Activated CD4-positive, alpha-beta T cell treated with anti-CD3 and anti-CD28 coated beads for 1 hour (primary cell): ENCODE measurements at places on chromosomes 7 and 10.

DNA sequence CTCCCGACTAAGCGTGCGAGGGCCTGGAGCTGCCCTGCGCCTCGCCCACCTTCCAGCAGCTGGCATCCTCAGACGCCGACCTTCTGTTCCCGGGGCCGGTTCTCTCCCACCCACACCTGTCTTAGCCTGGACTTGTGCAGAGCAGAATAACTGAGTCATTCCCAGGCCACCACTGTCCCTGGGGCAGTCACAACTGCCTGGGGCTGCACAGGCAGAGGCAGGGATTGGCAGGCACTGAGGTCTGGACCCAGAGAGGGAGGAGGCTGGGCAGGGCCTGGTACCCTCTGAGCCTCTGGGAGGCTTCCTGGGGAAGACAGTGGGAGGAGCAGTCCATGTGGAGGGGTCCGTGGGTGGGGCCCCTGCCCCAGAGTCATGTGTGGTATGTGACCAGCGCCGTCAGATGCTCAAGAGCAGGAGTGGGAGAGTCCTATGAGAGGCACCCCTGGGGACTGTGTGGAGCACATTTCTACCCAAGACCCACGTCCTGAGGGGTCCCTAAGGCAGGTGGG is 74.3 kb downstream of the NKX6-2 start:
- DNase-seq, result no peak

- DNase-seq, result no peak
Measured at GRCh38 chr7:23372611-23373010, 73.5 kb downstream of the MALSU1 start.

GRCh38 chr7:29342761-29343160 is 148.2 kb downstream of the CHN2 start:
- no peak for DNase-seq

DNA sequence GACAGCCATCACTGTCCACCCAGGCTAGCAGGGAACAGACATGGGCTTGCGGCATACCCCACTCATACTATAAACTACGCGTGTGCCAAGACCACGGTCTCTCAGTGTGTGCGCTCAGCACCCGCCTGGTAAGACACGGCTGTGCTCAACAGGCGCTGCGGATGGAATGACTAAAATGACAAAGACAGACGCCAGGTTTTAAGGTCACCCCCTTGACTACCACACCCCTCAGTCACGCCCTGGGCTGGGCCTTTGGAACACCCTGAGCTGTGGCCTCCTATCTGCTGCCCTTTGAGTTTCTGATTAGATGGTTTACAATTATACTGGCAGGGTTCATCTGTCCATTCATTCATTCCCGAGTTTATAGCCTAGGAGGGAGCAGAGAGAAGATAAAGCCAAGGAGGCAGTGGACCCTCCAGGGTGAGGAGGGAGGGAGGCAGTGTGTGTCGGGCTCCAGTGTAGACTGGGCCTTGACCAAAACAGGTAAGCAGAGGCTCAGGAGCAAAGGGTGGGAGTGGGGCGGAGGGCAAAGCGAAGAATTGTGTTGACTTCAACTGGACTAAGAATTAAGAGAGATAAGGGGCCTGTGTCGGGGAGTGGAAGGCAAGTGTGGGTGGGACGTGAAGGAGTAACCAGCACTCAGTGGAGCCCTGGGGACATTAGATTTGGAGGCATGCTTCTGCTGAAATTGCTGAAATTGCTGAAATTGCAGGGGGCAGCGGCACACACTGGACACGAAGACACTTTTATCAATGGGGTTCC is 35.0 kb downstream of the TNS3 start:
- no peak for DNase-seq

DNA sequence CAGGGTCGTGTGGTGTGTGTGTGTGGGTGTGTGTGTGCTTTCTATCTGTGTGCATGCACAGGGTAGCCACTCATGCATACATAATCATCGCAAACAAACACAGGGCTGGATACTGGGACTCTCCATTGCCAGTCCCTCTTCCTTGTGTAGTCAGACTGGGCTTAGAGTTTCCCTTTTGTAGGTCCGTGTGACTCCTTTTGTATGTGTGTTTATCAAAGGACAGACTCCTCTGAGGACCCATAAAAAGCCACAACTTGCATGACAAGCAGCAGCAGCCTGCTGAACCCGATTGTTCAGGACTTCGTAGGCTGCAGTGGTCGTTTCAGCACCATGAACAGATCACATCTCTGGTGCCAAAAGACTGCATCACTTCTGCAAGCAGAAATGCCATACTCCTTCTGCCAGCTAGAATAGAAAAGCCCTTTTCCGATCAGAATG is 895 bp downstream of the VSTM2A start:
- no peak for DNase-seq

DNA sequence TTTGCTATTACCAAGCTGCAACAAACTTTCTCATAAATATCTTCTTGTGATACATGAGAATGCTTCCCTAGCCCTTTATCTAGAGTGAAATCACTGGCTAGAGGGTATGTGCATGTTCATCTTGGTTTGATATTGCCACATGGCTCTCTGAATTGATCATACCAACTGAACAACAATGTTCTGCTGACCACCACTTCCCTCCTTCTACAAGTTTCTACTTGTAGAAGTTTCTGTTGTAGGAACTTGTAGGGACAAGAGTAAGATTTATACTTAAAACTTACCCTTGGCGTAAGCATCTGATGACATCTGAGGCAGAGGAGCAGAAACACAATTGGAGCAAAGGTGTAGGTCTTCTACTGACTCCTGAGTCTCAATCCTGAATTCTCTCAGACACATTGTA is 86.3 kb upstream of the FAM13C start:
- no peak for DNase-seq

DNA sequence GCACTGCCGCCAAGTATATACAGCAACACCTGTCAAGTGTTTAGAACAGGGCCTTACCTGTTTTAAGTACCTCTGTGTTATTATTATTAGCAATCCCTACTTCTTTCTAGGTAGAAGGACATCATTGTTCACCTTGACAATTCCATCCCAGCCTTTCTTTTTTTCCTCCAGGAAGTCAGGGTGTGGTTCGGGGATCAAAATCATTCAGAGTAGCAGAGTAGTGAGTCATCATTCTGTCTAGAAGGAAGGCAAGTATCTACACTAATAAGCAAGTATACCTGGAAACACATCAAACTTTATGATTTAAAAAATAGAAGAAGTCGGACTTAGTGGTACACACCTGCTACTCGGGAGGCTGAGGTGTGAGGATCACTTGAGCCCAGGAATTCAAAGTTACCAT is 25.5 kb upstream of the CAPZA2 start:
- no peak for DNase-seq

DNA sequence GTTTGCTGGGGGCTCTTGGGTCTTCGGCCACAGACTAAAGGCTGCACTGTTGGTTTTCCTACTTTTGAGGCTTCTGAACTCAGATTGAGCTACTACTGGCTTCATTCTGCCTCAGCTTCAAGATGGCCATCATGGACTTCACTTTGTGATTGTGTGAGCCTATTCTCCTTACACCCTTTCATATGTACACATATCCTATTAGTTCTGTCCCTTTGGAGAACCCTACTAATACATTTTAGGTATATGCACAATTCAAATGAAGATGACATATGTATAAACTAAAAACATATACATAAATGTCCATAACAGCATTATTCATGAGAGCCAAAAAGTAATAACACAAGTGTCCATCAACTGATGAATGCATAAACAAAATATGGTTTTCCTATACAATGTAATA is 75.7 kb downstream of the GPR37 start:
- no peak for DNase-seq

DNA sequence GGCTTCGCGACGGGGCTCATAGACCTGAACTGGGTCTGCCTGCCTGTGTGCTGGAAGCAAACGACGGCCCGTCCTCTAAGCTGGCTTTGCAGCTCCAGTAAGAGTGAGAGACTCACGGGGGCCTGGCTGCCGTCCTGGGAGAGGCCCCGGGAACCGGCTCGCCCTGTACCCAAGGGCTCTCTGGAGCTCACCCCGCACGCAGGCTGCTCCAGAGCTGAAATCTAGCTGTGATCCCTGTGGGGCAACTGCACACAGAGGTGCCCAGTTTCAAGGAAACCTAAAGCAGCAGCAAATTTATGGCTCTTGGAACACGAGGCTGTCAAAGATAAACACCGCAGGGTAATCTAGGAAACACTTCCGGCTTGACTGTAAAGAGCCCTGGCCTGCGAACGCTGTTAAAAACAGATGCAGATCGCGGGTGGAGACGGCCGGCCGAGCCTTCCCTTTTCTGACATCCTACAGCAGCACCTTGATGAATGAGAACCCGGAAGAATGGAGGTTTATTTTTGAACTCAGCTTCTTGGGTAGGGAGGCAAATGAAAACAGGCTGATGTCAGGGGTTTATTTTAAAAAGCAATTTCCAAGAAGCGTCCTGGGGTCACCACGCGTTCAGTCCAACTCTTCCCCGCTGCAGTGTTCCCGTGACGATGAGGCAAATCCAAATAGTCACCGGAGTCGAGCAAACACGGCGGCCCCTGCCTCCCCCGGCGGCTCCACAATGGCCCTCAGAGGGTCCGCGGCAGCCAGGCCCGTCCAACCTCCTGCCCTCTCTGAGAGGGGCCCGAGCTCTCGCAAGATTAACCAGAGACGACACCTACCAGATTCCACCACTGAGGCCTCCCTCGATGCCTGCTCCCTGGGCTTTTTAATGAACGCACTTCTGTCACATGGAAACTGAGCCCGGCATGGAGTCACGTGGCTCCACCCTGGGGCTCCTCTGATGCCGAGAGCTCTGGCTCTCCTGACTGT is 29.6 kb downstream of the AMZ1 start:
- no peak for DNase-seq

- no peak for DNase-seq
Measured at GRCh38 chr7:77447616-77448015, 31.5 kb upstream of the GSAP start.

- no peak for DNase-seq
Measured at GRCh38 chr7:35900651-35901050, 99.8 kb downstream of the SEPTIN7 start.

- DNase-seq, result no peak
Measured at GRCh38 chr7:37186753-37187152, 261.9 kb downstream of the ELMO1 start.

DNA sequence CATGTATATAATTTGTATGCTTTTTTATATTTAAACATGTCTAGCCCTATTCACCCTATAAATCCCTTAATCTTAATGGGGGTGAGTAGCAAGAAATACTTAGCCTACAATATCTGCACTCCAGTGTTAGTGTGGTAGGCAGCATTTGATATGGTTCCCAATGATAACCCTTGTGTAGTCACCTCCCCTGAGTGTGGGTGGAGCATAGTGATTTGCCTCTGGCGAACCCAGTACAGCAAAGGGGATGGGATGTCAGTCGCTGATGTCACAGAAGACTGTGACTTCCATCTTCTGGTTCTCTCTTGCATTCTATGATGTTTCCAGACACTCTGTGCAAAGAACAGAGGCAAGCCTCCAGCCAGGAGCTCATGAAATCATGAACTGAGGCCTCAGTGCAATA is 211.2 kb downstream of the CRPPA start:
- DNase-seq, result no peak

DNA sequence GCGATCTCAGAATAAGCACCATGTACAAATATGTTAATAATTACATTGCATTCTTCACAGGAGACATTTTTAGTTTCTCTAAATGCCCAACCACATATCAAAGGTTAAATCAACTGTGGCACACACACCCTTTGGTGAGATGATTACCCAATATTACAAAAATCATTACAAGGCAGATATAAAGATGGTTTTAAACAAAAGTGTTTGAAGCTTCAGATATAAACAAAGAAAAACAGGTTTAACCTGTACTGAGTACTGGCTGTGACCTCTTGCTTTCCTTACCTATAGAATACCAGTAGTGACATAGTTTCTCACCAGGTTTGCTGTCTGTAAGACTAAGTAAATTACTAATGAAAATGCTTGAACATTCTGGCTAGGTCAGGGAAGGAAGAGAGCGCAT is 360.0 kb upstream of the IGFBP3 start:
- no peak for DNase-seq

GRCh38 chr7:27910326-27910725 is 170.4 kb downstream of the TAX1BP1 start:
- DNase-seq, result no peak

GRCh38 chr10:84850826-84851225 is 522.4 kb downstream of the CCSER2 start:
- no peak for DNase-seq

- no peak for DNase-seq
Measured at GRCh38 chr7:80858141-80858903, 60.5 kb downstream of the SEMA3C start.

- no peak for DNase-seq
Measured at GRCh38 chr10:96972264-96972663, 140.2 kb downstream of the LCOR start.

- no peak for DNase-seq
Measured at GRCh38 chr7:22726907-22727713, at the start of gene IL6. Gene IL6 (plus strand): TSS chr7:22727200. CDS start chr7:22727263, 63 bp downstream.

GRCh38 chr7:37216156-37216852 is 232.4 kb downstream of the ELMO1 start:
- no peak for DNase-seq

DNA sequence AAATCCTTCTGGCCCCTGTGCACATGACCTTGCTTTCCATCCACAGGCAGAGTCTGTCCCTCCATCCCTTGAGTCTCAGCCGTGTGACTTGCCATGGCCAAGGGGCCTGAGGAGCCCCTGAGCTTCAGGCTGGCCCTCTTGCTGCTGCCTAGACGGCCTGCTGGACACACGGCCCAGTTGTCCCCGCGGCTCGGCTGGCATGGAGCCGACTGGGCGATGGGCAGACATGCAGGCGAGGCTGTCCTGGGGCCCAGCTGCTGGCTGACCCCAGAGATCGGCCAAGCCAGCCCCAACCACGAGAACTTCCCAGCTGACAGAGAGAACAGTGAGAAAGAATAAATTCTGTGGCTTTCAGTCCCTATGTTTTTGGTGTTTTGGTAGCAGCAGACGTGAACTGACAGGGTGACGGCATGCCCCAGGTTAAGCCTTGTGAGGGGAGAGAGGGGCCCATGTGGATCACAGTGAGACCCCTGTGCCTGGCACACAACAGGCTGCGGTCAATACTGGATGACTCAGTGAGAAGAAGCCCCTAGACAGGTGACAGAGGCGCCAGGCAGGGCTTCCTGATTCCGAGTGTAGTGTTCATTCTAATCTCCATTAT is 11.7 kb downstream of the PRKAG2 start:
- no peak for DNase-seq

DNA sequence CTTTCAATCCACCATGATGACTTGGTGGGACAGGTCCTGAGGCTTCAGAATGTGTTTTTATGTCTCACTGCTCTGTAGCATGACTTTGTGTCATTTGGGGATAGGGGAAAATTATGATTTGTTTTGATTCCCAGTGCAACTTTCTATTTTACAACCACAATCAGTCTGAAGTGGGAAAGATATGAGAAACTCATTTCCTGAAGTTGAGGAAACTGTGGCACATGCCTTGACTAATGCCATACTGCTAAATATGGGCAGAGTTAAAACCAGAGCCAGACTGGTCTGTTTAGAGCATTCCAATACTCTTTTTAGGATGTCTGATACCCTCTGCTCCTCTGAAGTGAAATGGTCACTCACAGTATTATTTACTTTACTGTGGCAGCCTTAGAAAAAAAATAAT is 307.7 kb downstream of the ADRA2A start:
- DNase-seq, result no peak
